GM12892 (cell line): ENCODE measurements at places on chromosomes 4 and X.
A peak's percentile ranks its signal among the peaks of the same experiment; 100 is the strongest.

- DNase-seq, result no peak
Measured at GRCh38 chrX:74272230-74272629, 31.8 kb upstream of the ZCCHC13 start.

- peak; percentile 1 for DNase-seq
Measured at GRCh38 chr4:11720292-11720691, 291.6 kb upstream of the HS3ST1 start.

- DNase-seq, result no peak
Measured at GRCh38 chr4:151251603-151252304, 25.2 kb upstream of the PRSS48 start.

DNA sequence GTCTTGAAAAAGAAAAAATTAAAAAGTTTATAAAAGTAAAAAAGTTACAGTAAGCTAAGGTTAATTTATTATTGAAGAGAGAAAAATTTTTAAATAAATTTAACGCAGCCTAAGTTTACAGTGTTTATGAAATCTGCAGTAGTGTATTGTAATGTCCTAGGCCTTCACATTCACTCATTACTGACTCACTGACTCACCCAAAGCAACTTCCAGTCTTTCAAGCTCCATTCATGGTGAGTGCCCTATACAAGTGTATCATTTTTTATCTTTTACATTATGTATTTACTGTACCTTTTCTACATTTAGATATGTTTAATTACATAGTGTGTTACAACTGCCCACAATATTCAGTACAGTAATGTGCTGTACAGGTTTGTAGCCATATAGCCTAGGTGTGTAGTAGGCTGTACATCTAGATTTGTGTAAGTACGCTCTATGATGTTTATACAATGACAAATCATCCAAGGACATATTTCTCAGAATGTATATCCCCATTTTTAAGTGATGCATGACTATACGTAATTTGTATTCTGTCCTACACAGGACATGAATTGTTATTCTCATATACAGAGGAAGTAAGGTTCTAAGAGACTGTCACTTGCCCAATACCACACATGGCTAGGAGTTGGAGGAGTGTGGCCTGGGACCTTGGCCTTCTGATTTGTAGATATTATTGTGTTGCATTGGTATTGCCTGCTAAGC lies 19.5 kb upstream of the PDCL2 start:
- no peak for DNase-seq

DNA sequence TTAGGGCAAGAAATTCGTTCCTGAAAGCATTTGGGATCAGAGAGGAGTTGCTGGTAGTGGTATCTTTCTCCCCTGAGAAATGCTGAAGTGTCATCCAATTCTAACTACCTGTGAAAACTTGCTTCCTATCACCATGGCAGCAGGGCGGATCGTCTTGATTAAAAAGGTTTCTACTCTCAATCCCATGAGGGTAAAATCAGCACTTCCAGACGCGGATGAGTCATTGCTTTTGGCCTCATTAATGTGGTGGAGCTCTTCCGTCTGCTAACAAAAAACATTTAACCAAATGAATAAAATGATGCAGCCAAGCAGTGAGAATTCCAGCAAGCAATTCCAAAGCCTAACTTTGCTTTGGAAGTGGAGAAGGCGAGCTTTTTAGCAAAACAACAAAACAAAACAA lies 325.6 kb downstream of the CAMK2D start:
- no peak for DNase-seq

GRCh38 chrX:39318506-39319343 lies 517.5 kb downstream of the MID1IP1 start:
- DNase-seq, result no peak

GRCh38 chrX:13140007-13140406 lies 95.6 kb upstream of the FAM9C start:
- no peak for DNase-seq

- DNase-seq, result no peak
Measured at GRCh38 chr4:8745005-8745790, 126.4 kb downstream of the HMX1 start.

DNA sequence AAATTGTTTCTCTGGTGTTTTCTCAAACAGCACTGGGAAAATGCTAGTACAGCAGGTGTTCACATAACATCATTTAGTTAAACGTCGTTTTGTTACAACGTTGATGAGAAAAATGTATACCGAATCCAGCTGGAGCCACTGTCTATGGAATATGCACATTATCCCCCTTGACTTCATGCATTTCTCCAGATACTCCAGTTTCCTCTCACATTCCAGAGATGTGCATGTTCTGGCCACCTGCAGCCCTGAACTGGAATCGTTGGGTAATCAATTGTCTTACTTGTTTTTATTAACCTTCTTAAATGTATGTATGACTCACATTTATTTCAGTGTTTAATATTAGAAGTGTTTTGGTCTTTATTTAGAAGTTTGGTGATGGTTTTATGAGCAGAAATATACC lies 18.4 kb upstream of the ODAM start:
- DNase-seq, result no peak

DNA sequence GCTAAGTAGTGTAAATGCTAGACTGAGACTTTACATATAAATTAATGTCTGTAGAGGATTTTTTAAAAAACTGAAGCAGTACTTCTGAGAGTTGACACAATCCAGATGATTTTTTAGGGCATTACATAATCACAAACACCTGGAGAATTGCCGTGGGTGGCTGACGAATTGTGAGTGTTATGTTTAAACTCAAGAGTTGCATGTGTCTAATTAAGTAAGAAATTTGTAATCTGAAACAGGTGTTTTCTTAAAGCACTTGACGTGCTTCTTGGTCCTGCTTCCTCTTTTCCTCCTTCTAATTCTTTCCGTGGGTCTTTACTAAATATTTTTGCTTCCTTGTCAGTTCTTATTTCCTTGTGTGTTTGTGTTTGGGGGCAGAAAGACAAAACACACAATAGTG lies 27.8 kb downstream of the PIR start:
- no peak for DNase-seq
